ENCODE measurements at places on chromosomes 4 and X. TPM values are rescaled to one million over a fixed set of nuclear protein-coding genes. Genes with fewer than 3 reads are reported as not detected.

Gene FAM9C
- polyA plus RNA-seq = not detected

Gene TLR3
- polyA plus RNA-seq = 5.1 TPM

Gene EDNRA
- 3.2 TPM for polyA plus RNA-seq

DNA sequence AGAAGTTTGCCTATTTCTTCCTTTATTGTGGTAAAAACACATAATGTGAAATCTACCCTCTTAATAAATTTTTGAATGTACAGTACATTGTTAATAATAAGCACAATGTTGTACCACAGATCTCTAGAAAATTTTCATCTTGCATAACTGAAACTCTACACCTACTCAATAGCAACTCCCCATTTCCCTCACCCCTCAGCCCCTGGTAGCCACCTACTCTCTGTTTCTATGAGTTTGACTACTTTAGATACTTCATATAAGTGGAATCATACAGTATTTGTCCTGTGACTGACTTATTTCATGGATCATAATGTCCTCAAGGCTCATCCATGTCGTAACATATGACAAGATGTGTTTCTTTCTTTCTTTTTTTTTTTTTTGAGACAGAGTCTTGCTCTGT is 446.4 kb downstream of the RPA4 start:
- DNase-seq = no peak

GRCh38 chr4:158157412-158157811 is 15.4 kb downstream of the GASK1B start:
- no peak for DNase-seq

- DNase-seq = no peak
Observed at GRCh38 chrX:13932416-13932815, 97.3 kb downstream of the GEMIN8 start.

DNA sequence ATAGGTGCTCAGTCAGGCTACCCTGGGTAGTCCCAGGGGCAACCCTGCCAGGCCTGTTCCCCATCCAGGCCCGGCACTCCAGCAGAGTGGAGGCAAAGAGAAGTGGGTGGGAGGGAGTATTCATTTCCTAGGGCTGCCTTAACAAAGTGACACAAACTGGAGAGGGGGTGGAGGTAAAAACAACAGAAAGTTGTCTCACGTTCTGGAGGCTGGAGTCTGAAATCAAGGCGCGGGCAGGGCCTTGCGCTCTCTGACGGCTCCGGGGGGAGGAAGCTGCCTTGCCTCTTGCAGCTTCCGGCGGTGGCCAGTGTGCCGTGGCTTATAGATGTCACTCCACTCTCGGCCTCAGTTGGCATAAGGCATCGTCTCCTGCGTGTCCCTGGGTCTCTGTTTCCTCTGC is 90.8 kb downstream of the DCTD start:
- peak; percentile 83 for DNase-seq

GRCh38 chr4:6674500-6675149 is 19.1 kb upstream of the S100P start:
- DNase-seq = peak; percentile 69

- DNase-seq = peak; percentile 90
Observed at GRCh38 chr4:54657551-54658251, at the start of gene KIT. TSS of gene KIT (plus strand) at chr4:54657957. CDS start at chr4:54658015, 58 bp downstream.

GRCh38 chrX:43970528-43970927 is 2.7 kb downstream of the NDP start:
- DNase-seq = no peak

Data from kidney (tissue), 22 donors.